ENCODE measurements at places on chromosomes 11 and 22.

DNA sequence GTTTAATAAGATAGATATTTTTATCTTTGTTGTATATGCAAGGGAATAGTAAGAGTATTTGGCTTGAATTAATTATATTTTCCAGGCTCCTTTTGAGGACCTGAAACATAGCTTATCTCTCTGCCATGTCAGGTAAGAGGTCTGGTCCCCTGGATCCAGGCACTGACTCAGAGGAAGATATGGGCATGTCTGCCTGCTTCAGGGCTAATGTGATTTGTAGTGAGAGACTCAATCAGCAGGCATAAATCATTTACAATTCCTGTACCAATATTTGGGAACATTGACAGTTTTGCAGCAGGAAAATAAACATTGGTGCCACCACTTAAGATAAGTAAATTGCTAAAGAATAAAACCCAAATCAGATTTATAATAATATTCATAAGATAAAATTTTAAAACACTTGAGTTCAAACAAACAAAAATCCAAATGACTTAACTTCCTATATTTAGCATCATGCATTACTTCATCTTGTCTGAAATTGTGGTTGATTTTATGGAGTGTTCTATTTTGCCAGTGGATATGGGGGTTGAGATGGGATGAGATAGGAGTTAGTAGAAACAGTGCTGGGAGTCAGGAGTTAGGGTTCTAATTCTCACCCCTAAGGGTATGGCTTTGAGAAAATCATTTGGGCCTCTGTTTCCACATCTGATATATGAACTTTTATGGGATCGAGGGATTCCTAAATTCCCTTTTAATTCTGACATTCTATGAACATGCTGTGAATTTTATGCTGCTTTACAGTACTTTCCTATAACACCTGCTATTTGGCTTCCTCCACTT lies 5.1 kb upstream of the CALCA start:
- no peaks in the 10 kb centered on the region for H3K36me3 ChIP-seq
- peaks cover 40% of the 10 kb centered on the region for H3K27me3 ChIP-seq
- no peak overlapping the region for H3K27ac ChIP-seq
- DNase-seq: no peak

GRCh38 chr11:101470419-101470818 lies 113.4 kb downstream of the TRPC6 start:
- no peak for DNase-seq
- H3K36me3 ChIP-seq: no peaks in the 10 kb centered on the region
- no peaks in the 10 kb centered on the region for H3K4me1 ChIP-seq
- H3K27ac ChIP-seq: no peak overlapping the region
- H3K4me3 ChIP-seq: no peak overlapping the region

GRCh38 chr11:65435411-65435931 lies 12.9 kb downstream of the NEAT1 start:
- H3K27me3 ChIP-seq: no peaks in the 10 kb centered on the region
- H3K4me1 ChIP-seq: peaks cover 40% of the 10 kb centered on the region

DNA sequence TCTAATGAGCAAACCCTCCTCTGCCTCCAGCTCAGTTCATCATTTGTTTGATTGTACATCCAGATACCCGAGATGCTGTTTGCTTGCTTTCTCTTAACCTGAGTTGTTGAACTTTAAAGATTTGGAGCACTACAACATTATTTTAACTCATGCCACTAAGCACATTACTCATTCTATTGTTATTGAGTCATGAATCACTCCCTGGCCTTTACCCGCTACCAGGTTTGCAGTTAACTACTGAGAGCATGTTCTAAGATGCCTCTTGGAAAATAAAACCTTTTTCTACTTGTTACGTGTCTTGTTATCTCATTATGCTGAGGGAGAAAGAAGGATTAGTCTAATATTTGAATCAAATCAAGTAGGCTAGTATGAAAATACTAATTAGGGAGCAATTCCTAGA lies 720.6 kb upstream of the ANO5 start:
- no peak for DNase-seq
- no peaks in the 10 kb centered on the region for H3K4me1 ChIP-seq
- no peak overlapping the region for H3K4me3 ChIP-seq
- no peaks in the 10 kb centered on the region for H3K36me3 ChIP-seq

DNA sequence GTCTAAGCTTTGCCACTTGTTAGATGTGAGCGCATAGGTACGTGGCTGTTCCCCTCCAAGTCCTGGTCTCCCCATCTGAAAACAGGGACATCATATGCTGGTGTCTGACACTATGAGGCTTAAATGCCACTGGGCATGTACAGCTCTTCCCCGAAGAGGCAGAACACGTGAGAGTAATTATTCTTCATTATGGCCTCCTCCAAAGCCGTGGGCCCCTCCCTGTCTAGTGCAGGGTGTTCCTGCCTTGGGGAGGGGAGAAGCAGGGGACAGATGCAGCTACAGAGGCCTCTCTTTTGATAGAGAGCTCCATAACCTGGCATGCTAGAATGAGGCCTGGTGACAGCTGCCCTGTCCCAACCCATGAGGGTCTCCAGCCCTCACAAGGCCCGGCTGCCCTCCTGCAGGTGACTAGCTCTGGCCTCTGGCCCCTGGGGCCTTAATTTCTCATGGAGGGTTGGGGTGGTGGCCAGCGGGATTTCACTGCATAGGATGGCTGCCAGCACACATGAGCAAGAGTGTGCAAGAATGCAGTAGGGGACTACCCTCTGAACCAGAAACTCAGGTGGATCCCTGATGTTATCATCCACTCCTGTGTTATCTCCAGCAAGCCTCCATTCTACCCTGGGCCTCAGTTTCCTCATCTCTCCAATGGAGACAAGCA lies 334.6 kb downstream of the MN1 start:
- H3K4me1 ChIP-seq: no peaks in the 10 kb centered on the region
- H3K36me3 ChIP-seq: no peaks in the 10 kb centered on the region
- DNase-seq: no peak
- no peak overlapping the region for H3K4me3 ChIP-seq

DNA sequence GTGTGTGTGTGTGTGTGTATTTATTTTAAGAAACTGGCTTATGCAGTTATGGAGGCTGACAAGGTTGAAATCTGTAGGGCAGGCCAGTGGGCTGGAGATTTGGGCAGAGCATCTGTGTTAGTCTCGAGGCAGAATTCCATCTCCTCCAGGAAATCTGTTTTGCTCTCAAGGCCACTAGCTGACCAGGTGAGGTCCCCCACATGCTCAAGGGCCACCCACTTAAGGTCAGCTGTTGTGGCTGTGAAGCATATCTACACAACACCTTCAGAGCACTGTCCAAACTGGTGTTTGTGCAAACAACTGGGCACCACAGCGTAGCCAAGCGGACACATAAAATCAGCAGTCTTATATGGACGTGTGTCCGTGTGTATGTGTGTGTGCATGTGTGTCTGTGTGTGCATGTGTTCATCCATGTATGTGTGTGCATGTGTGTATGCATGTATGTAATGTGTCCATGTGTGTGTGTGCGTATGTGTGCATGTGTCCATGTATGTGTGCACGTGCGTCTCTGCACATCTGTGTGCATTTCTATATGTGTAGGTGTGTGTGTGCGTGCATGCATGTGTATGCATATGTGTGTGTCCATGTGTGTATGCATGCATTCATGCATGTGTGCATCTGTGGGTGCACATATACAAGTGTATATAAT lies 400.9 kb downstream of the BRD1 start:
- DNase-seq: no peak
- no peak overlapping the region for H3K4me3 ChIP-seq
- no peaks in the 10 kb centered on the region for H3K27me3 ChIP-seq
- H3K4me1 ChIP-seq: no peaks in the 10 kb centered on the region
- no peak overlapping the region for H3K27ac ChIP-seq
- H3K36me3 ChIP-seq: no peaks in the 10 kb centered on the region

DNA sequence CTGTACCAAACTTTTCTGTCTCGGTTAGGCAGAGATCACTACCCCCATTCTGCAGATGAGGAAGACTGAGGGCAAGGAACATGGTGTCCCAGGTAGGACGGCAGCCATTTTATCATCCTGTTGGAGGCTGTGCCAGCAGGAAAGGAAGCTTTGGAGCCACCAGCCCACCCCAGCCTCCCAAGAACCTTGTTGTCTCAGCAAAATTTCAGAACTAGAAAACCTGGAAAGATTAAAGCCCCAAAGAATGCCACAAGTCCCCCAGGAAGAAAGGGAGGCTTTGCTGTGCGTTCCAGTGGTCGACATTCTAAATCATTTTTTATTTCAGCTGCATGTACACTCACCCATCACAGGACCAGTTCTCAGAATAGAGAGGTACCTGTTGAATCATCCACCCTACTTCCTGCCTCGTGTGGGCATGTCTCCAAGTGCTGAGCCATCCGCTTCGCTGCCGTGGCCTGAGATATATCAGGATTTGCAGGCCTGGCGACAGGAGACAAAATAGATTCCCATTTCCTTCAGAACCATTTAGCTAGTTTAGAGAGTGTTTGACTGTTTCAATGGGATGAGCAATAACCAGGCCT lies 13.0 kb upstream of the EIF3D start:
- H3K4me3 ChIP-seq: no peak overlapping the region
- no peaks in the 10 kb centered on the region for H3K4me1 ChIP-seq
- H3K27ac ChIP-seq: no peak overlapping the region
- DNase-seq: no peak

GRCh38 chr22:30077279-30077880 lies 2.9 kb upstream of the HORMAD2 start:
- H3K4me3 ChIP-seq: no peak overlapping the region
- H3K4me1 ChIP-seq: peaks cover 9% of the 10 kb centered on the region
- H3K27ac ChIP-seq: no peak overlapping the region
- DNase-seq: no peak
- H3K27me3 ChIP-seq: no peaks in the 10 kb centered on the region

- H3K4me3 ChIP-seq: no peak overlapping the region
- H3K36me3 ChIP-seq: no peaks in the 10 kb centered on the region
- no peaks in the 10 kb centered on the region for H3K4me1 ChIP-seq
- H3K27me3 ChIP-seq: no peaks in the 10 kb centered on the region
- no peak overlapping the region for H3K27ac ChIP-seq
These were observed 34.1 kb downstream of the LINC01488 start for GRCh38 chr11:69515271-69516245.

DNA sequence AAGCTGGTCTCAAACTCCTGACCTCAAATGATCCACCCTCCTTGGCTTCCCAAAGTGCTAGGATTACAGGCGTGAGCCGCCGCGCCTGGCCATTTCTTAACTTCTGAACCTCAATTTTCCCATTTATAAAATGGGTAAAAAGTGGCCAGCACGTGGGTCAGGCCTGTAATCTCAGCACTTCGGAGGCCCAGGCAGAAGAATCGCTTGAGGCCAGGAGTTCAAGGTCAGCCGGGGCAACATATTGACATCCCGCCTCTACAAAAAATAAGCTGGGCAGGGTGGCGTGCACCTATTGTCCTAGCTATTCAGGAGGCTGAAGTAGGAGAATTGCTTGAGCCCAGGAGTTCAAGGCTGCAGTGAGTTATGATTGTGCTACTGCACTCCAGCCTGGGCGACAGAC lies 6.5 kb upstream of the DDX6 start:
- no peak overlapping the region for H3K27ac ChIP-seq
- no peaks in the 10 kb centered on the region for H3K27me3 ChIP-seq
- no peaks in the 10 kb centered on the region for H3K36me3 ChIP-seq
- peaks cover 9% of the 10 kb centered on the region for H3K4me1 ChIP-seq
- no peak for DNase-seq

- no peak overlapping the region for H3K27ac ChIP-seq
- H3K27me3 ChIP-seq: peaks cover 43% of the 10 kb centered on the region
- no peak for DNase-seq
These were observed 9.9 kb downstream of the RAB36 start for GRCh38 chr22:23155143-23155542.

Measured in CD8-positive, alpha-beta memory T cell (primary cell).